Pons (tissue), 1 donor: ENCODE measurements at places on chromosomes 1 and 21.

GRCh38 chr1:29047142-29047541 lies 76.6 kb downstream of the TMEM200B start:
- no peak for DNase-seq

GRCh38 chr1:32989160-32990050 lies 24.8 kb upstream of the RNF19B start:
- DNase-seq, result peak; percentile 76

DNA sequence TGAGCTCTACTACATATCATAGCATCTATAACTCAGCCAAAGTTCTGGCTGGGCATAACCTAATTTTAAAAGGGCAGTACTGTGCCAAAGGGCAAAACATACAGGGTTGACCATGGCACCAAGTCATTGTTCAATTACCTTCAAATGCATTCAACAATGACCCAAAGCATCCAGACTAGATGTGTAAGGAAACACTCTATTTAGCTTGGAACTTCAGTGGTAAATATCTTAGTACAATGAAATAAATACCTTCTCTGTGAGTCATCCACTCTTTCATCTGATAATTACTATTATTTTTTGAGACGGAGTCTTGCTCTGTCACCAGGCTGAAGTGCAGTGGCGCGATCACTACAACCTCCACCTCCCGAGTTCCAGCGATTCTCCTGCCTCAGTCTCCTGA lies 70.0 kb downstream of the NVL start:
- DNase-seq, result no peak

DNA sequence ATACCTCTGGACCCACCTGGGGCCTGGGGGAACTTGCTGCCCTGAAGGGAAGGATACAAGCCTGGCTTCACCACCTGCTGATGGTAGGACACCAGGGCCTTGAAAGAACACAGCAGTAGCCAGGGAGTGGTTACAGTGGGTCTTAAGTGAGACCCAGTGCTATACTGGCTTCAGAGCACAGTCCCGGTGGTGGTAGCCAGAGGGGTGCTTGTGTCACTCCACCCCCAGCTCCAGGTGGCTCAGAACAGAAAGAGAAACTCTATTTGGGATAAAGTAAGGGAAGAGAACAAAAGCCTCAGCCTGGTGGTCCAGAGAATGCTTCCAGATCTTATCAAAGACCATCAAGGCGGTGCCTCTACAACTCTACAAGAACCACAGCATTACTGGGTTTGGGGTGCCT lies 37.2 kb downstream of the VAV3 start:
- DNase-seq, result no peak

DNA sequence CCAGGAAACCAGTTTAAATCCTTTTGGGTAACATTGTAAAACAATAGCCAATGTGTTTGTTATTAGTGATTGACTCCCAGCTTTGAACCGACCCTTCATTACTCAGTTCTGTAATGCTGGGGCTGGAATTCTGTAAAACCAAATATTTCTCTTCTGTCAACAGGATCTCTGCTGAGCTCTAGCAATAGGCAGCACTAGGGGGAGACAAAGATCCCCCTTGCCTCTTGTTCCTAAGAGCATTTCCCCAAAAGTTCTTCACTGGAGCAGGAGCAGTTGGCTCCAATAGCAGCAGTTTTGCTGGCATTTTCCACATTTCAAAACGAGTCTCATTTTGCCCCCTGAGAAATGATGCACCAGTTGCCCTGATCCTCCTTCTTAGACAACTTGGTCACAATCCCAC lies 1671.1 kb downstream of the MRPL39 start:
- peak; percentile 60 for DNase-seq

- DNase-seq, result no peak
Measured at GRCh38 chr1:218454700-218455282, 109.7 kb downstream of the TGFB2 start.

DNA sequence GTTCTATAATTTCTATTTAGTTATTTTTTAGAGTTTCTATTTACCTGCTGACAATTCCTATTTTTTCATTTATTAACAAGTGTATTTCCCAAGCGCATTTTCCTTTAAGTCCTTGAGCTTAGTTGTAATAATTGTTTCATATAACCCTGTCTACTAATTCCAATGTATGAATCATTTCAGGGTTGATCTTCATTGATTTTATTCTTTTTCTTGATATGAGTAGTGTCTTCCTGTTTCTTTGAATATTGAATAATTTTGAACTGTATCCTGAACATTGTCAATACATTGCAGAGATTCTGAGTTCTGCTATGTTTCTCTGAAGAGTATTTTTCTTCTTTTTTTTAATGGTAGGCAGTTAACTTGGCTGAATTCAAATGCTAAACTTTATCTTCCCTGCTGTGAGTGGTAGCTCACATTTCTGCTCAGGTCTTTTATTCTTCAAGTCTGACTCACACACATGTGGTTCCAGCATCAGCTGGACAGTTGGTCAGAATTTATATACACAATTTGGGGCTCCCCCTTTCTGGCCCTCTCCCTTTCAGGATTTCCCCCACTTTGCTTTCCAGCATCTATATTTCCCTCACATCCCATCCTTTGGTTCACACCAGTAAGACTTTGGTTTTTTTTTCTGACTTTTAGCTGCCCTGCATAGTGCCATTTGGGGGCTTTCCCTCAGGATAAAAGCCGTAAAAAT lies 54.4 kb upstream of the WDR26 start:
- DNase-seq, result no peak

- peak; percentile 5 for DNase-seq
Measured at GRCh38 chr1:163796394-163796821, 474.7 kb downstream of the NUF2 start.

GRCh38 chr1:172498857-172499256 lies 34.1 kb upstream of the SUCO start:
- DNase-seq, result no peak
